ENCODE measurements at places on chromosomes 3 and 15.

DNA sequence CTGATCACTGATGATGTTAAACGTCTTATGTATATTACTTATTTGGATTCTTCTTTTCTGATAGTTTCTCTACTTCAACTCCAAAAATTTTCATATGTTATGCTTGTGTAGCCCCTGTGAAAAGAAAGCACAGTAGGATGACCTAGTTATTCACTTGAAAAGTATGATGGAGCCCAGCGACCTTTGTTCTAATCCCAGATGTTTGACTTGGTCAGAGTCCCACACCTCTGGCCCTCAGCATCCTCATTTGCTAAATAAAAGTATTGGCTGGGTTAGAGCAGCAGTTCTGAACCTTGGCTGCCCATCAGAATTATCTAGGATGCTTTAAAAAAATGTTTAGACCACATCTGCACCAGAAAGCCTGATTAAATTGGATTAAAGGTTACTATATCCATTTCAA, 173.7 kb downstream of the ATG7 start:
- no peak for DNase-seq

GRCh38 chr3:169241991-169242707, 421.4 kb downstream of the MECOM start:
- no peak for DNase-seq

DNA sequence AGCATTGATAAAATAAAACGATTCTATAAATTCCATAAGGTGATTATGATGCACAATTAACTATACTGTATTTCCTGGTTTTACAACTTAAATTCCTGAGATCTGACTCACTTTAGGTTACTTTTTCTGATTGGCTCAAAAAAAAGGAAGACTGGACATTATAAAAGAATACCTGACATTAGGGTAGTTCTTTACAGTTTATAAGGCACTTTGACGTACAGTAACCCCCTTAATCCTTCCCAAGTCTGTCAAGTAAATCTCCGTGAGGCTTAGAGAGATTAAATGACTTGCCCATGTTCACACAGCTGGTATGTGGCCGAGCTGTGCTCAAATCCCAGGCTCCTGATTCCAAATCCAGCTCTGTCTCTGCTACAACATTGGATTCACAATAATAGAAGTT, 1.0 kb upstream of the SLTM start:
- DNase-seq, result no peak

GRCh38 chr15:49023354-49023753, 22.9 kb downstream of the SECISBP2L start:
- no peak for DNase-seq

DNA sequence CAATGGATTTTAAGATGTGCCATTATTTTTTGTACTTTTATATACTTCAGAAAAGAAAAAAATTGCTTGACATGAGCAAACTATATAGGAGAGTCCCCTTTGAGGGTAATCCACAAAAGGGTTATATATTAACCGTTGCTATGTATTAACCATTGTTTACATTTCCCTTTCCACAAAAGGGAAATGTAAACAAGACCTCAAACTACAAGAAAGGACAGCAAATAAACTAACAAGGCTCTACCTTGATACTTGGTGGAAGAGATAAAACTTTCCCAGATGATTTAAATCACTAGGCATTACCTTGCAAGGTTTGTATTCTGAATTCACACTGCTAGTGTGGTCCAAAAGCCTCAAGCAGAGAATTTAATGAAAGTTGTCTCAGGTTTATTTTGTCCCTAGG, 616.3 kb upstream of the BCHE start:
- no peak for DNase-seq

DNA sequence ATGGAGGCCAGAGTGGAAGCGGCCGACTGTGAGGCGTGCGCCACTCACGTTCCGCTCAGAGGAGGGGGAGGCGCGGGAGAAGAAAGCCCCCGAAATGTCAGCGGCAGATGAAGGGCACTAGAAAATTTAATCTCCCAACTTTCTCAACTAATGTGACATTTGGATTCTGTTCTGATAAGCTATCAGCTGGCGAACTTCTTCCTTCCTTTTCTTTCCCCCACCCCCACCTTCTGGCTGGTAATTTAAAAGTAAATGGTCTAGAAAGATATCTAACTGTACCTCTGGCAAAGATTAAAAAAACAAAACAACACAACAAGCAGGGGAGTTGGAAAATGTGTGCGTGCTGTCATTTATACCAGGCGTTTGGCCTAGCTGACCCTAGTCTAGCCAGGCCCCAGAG, 26.4 kb upstream of the TMEM115 start:
- DNase-seq, result no peak

DNA sequence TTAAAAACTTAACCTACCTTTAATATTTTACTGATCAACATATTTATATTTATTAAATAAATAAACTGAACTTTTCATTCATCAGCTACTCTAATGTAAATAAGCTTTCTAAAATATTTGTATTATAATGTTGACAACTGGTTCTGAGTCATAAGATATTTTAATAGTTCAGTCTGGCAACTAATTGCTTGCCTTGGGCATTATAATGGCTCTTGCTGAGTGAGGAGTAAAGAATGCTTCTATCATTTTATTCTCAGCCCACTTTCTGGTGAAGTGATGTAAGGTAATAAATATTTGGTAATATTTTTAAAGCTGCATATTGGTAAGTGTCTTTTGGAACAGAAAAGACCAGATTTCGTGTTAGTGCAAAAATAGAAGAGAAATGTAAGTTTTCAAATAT, 81.5 kb downstream of the DIPK2A start:
- DNase-seq, result no peak

- no peak for DNase-seq
Observed at GRCh38 chr15:63532307-63532744, 27.9 kb downstream of the USP3 start.

GRCh38 chr3:13475871-13476590, 4.1 kb upstream of the HDAC11 start:
- no peak for DNase-seq

- DNase-seq, result no peak
Observed at GRCh38 chr3:119628390-119628789, 30.7 kb downstream of the PLA1A start.

- DNase-seq, result no peak
Observed at GRCh38 chr3:30775040-30775439, 119.4 kb downstream of the GADL1 start.

DNA sequence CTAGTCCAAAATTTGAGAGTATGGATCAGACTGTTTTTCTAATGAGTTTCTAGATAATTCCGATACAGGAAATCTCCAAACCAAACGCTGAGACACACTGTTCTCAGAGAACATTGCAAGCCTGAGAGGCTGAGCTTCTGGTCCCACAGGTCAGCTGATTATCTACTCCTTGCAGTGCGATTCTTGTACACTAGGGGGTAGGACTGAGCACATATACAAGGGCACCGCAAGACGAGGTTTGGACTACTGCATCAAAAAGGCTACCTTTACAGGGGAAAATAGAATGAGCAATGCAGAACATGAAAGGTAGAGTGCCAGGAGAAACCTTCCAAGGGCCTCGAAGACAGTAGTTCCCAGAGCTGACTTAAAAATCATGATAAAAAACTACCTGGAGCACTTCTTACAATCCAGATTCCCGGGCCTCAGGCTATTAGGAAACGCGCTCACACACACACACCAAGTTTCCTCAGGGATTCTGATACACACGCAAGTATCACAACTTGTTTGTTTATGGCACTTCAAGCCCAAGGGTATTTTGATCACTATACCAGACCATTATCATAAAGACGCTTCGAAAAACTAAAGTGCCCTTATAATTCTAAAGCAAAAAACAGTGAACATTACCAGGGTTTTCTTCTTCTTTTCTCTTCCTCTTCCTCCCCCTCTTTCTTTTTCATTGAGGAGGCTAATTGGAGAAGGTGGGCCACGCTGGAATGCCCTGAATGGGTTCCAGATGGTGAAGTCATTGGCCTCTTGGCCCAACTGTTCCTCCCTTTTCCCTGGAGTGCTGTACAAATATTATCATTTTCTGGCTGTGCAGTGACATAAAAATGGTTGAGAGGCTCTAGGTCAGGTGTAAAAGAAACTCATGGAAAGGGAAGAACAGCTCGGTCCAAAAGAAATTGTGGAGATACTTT, 61.8 kb downstream of the SLC12A8 start:
- DNase-seq, result peak; percentile 59

DNA sequence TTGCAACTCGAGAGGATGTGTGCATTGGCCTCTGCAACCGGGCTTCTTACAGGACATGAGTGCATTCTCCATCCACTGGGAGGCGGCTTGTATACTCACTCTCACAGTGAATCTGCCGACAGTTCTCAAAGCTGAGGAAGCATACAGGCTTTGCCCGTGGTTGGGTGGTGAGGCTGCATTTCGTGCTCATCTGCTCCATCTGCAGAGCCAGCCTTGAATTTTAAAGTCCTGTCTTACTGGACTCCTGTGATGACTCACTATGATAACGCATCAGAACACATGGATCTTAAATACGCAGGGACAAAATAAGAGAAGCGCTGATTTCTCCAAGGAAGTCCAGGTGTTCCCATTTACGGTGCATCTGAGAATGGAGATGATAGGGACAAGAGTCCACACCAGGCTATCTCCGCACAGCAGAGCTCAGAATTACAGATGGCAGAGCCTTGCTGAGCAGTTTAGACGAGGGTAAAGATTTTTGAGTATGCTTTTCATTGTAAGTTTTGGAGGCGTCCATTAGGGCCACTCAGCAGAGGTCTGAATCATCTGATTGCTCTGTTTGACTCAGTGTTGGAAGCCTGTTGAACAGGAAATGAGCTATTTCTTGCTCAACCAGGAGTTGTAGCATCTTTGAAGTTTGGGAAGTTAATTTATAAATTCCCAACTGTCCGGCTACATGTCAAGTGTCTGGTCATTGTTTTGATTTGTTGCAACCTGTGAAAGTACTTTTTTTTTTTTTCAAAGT, 87.1 kb downstream of the GABRG3 start:
- DNase-seq, result no peak

DNA sequence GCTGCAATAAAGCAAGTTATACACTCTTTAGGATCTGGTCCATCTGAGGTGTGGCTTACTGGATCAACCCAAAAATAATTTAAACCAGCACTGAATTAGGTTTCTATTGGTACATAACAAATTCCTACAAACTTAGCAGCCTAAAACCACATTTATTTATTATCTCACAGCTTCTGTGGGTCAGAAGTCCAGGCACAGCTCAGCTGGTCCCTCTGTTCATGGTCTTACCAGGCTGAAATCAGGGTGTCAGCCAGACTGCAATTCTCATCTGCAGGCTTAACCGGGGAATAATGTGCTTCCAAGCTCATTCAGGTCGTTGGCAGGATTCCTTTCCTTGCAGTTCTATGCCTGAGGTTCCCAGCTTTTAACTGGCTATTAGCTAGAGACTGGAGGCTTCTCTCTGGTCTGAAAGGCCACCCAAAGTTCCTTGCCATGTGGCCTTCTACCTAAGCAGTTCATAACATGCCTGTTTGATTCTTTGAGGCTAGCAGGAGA, 477.4 kb upstream of the WNT5A start:
- no peak for DNase-seq

GRCh38 chr3:17055374-17056276, 170.9 kb downstream of the PLCL2 start:
- no peak for DNase-seq

- no peak for DNase-seq
Observed at GRCh38 chr3:58800940-58801339, 134.4 kb upstream of the FAM3D start.

GRCh38 chr3:72613871-72614270, 234.4 kb downstream of the SHQ1 start:
- no peak for DNase-seq

DNA sequence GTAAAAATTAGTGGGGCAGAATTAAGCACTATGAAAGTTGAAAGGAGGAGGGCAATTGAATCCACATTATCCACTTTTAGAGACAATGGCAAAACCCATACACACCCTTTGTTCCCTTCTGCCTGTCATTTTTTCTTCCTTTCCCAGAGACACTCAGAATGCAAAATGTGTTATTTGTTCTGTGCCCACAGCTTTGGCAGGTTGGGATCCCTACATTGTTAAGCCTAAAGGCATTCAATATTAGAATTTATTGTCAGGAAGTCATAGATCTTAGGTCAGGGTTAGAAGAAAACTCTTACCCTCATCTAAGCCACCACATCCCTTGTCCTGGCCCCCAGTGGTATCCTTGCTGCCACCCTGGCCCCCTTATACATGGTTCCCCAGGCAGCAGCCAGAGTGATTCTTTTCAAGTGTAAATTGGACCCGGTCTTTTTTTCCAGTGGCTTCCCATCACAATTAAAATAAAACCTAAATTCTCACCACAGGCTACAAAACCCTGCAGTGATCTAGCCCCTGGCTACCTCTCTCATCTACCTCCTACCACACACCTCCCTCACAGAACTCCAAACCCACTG, 470.1 kb upstream of the ATP11B start:
- DNase-seq, result no peak

GRCh38 chr3:50150404-50150750, 4.7 kb upstream of the SEMA3F start:
- no peak for DNase-seq

- no peak for DNase-seq
Observed at GRCh38 chr3:61913701-61914100, 352.3 kb downstream of the PTPRG start.

DNA sequence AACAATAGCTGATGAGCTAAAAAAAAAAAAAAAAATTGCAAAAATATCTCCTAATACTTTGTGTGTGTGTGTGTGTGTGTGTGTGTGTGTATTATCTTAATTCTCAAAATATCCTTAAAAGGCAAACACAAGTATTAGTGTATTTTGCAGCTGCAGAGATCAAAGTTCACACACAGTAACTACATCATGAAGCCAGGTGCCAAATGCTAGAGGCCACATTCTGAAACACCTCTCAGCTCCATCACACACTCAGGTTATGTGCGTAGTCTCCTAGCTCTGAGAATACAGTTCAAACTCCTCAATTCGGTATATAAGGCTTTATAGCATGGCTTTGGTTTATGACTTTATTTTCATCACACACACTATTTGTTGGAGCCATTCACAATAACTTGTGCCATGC, 33.5 kb upstream of the PPARG start:
- no peak for DNase-seq

DNA sequence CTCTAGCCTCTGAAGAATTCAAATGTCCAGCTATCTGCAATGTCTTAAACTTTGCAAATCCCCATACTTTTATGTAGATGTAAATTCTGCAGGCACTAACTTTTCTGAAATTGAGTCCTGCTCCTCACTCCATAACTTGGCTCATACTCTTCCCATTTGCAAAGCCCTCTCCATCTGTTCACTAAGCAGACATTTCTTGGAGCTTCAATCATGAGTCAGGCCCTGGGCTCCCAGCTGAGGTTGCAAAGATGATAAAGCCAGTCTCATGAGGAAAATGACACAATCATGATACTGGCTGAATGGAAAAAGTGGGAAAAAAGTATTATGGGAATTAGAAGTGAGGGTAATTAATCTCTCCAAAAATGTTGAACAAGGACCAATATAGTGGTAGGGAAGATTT, 507.6 kb downstream of the NR2F2 start:
- no peak for DNase-seq

All from GDM1 (cell line).